Mesenchymal stem cell (in vitro differentiated cells and primary cell): ENCODE measurements at places on chromosomes 11 and 22.

- DNase-seq, result no peak
Observed at GRCh38 chr11:24820541-24820940, 323.7 kb downstream of the LUZP2 start.

DNA sequence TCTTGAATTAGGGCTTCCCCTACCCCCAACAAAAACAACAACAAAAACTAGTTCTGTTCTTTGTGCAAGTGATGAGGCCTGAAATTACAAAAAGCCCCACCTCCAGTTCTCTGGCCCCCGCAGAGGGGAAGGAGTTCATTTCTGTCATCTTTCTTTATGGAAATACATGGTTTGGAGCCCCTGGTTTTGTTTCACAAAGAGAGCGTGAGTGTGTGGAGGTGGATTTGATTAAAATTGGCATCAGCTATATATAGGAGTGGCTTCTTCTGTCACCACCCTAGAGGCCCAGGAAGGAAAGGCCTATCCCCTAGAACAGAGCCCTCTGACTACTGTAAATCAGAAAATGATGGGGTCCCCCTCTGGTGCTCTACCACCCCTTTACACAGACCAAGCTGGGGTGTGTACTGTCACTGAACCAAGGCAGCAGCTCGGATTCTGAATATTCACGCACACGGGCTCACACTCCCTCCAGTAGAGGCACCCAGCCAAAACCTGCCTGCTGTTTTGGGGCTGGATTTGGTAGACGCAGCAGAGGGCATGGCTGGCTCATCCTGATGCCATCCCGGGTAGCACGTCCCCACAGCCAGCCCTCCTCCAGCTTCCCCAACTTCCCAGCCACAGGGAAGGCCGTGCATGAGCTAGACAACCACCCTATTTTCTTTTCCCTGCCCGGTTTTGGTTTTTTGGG is 19.4 kb downstream of the RCOR2 start:
- DNase-seq, result no peak

GRCh38 chr11:27894552-27894951 is 194.3 kb upstream of the BDNF start:
- no peak for DNase-seq

DNA sequence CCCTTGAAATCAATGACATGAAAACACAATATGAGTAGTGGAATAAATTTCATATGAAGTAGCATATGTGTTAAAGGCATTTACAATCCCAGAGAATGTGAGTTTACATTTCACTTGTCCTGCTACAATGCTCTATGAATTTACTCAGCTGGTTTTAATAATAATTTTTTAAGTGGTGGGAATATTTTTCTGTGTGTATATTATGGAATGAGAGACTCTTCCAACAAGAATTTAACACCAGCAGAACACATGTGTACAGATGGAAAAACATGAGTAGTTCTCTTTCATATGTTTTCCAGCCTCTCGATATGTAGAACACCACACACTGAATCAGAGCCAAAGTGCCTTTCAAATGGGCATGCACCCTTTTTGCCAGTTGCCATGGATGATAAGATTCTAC is 170.4 kb downstream of the MAML2 start:
- DNase-seq, result no peak

- DNase-seq, result no peak
Observed at GRCh38 chr11:3666023-3666530, 5.1 kb downstream of the CHRNA10 start.

- DNase-seq, result peak; percentile 46
Observed at GRCh38 chr22:30250661-30251267, 4.2 kb upstream of the LIF start.

DNA sequence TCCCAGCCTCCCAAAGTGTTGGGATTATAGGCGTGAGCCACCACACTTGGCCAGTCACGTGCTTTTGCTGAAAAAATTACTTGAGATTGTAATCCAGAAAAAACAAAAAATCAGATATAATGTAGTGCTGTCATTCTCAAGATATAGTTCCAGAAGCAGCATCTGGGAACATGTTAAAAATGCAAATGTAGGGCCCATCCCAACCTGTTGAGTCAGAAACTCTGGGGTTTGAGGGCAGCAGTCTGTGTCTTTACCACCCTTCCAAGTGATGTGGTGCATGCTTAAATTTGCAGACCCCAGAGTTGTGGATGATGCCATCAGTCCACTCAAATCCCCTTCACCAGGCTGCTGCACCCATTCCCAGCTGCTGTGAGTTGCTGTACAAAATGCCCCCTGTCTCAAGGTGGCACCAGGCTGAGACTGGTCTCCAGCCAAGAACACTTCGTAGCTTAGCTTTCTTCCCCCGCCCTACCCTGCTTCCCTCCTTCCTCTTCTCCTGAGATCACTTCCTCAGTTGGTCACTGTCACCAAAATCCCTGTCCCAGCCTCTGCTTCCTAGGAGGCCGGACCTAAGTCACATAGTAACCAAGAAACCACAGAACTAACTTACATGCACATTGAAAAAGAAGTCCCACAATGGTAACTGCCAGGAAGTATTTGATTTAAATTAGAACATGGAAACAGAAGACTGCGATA is 18.2 kb upstream of the ARRB1 start:
- no peak for DNase-seq

DNA sequence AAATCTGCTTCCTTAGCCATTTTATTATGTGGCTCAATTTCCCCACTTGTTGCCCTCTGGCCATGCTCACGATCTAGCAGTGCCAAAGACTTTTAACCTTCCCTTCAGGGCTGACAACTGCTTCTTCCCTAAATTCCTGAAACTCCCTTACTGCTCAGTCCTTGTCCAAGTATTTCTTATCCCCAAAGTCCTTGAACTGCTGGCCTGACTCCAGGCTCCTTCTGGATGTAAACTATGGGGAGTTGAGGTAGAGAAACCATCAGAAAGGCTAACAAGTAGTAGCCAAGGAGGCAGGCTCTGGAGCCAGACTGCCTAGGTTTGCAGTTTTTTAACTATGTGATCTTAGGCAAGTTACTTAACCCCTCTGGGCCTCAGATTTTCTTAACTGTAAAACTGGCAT is 258.7 kb upstream of the CCDC90B start:
- no peak for DNase-seq

- DNase-seq, result no peak
Observed at GRCh38 chr11:429931-430456, 11.8 kb downstream of the ANO9 start.

DNA sequence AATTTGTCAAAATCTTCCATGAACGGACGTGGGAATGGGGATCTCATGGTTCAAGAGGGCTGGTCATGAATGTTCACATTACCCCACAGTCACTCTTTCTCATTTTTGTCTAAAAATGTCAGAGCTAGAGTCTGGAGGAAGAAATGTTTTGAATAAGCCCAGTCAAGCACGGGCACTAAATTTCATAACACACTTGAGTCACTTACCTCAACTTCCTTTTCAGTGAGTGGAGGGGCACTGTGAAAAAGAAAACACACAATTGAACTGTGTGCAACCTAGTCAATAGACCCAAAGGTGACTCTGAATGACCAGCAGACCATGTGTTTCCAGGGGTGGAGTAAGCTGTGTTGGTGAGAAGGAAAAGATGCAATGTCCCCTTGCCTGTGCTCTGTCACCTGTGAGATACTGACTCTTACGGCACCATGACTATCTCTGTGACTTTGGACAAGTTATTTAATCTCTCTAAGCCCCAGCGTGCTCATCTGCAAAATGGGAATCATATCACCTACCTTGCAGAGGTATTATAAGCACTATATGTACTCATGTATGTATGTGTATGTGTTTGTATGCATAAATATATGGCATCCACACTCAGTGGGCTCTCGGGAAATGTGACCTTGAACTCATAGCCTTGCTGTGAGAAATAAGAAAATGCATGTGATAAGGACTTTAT is 38.2 kb upstream of the LYVE1 start:
- DNase-seq, result peak; percentile 81

DNA sequence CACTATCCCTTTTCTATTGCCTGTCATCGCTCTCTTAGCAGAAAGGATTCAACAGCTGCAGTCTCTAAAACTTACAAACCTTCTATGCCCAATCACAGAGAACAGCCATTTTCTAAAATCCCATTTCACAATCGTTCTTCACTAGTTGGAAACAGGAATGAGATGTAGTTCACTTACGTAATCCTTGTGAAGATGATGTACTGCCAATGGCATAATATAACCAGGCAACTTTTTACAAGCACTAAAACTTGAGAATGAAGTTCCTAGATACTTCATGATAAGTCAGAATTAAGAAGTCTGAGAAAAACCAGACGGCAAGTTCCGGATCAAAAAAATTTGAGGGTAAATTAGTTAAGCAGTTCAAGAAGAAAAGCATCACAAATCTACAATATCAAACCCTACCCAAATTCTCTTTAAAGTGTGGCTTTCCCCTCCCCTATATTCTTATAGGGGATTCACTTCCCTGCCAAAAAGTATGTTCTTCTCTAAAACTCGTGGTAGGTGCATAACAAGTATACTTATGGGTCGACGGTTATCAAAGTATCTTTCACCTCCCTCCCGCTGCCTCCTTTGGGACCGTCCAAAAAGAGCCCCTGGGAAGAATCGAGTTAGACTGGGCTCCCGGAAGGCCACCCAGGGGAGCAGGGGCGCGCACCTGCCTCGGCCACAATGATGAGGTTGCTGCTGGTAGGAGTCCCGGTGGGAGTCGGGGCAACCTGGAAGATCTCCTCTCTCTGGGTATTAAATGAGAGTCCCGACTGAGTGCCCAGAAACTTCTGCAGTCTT is 666 bp downstream of the MSANTD4 start:
- DNase-seq, result peak; percentile 70

GRCh38 chr22:44937216-44937615 is 72.6 kb downstream of the PHF21B start:
- DNase-seq, result no peak

GRCh38 chr22:42273855-42274451 is 3.5 kb upstream of the TCF20 start:
- peak; percentile 4 for DNase-seq

- DNase-seq, result no peak
Observed at GRCh38 chr11:117182551-117182935, 4.0 kb downstream of the SIDT2 start.

DNA sequence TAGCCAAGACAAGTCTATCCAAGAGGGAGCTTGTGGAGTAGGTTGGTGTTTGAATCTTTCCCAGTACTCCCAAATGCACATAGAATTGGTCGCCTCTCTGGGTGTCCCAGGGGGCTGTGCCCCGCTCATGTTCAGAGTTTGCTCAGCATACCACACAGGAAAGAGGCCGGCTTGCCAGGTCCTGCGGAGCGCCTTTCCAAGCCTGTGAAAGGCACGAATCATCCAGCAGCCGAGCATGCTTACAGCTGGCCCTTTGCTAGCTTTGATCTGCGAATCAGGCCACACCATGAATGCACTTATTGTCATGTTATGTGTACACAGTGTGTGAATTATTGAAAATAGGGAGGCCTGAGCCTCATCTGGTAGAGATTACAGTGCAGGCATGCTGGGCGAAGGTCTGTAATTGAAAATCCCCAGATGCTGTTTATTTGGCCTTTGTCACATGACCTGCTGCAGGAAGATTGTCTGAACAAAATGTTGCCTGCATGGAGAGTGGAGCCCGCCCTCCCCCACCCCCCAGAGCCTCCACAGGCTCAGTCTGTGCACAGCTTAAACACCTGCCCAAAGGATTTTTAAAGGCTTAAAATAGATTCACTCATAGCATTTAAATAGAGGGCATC is 163.3 kb upstream of the RASSF10 start:
- peak; percentile 87 for DNase-seq

DNA sequence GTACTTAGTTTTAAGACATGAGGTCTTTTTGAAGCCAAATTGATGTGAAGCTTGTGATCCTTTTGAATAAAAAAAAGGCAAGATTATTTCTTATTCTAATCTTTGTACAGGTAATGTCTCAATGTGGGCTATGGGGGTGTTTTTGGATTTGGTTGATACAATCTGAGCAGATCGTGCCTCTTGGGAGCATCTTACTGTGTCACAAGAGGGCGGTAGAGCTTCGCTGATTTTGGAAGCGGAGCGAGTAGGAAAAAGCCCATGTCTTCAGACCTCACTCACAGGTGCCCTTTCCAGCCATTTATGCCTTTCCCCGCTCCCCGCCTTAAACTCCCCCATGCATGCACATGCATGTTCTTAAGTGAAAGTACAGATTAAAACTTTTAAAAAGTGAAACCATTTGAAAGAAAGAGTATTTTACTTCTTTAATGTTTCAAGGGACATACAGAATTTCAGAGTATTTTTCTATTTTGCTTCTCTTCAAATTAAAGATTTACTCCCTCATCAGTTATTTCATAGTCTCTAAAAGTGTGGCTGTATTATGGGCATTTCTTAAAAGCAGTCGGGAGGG is 18.8 kb downstream of the DDX25 start:
- DNase-seq, result peak; percentile 71

GRCh38 chr11:91761406-91762025 is 463.1 kb upstream of the FAT3 start:
- no peak for DNase-seq

- no peak for DNase-seq
Observed at GRCh38 chr11:116215471-116216113, 557.2 kb downstream of the BUD13 start.

- DNase-seq, result peak; percentile 47
Observed at GRCh38 chr11:94171693-94172440, 43.2 kb downstream of the PANX1 start.

- DNase-seq, result peak; percentile 67
Observed at GRCh38 chr11:134119094-134119493, 50.2 kb downstream of the JAM3 start.

GRCh38 chr11:59012398-59013265 is 73.3 kb downstream of the GLYATL1 start:
- DNase-seq, result no peak

GRCh38 chr11:69869311-69869939 is 50.2 kb upstream of the FGF3 start:
- DNase-seq, result no peak

GRCh38 chr22:42217752-42218280 is 52.6 kb downstream of the TCF20 start:
- DNase-seq, result no peak
